Activated naive CD4-positive, alpha-beta T cell treated with anti-CD3 and anti-CD28 coated beads for 36 hours (primary cell): ENCODE measurements at places on chromosomes 2 and 18. TPM values are rescaled to one million over a fixed set of nuclear protein-coding genes. Genes with fewer than 3 reads are reported as not detected.

Gene EPHA4
- total RNA-seq: 3.0 TPM

Gene LDLRAD4
- total RNA-seq: 21.3 TPM

Gene CPLX4
- not detected for total RNA-seq

GRCh38 chr2:144469798-144470197 lies 50.1 kb downstream of the ZEB2 start:
- no peak for DNase-seq

GRCh38 chr2:32129086-32129485 lies 36.6 kb upstream of the SLC30A6 start:
- no peak for DNase-seq

DNA sequence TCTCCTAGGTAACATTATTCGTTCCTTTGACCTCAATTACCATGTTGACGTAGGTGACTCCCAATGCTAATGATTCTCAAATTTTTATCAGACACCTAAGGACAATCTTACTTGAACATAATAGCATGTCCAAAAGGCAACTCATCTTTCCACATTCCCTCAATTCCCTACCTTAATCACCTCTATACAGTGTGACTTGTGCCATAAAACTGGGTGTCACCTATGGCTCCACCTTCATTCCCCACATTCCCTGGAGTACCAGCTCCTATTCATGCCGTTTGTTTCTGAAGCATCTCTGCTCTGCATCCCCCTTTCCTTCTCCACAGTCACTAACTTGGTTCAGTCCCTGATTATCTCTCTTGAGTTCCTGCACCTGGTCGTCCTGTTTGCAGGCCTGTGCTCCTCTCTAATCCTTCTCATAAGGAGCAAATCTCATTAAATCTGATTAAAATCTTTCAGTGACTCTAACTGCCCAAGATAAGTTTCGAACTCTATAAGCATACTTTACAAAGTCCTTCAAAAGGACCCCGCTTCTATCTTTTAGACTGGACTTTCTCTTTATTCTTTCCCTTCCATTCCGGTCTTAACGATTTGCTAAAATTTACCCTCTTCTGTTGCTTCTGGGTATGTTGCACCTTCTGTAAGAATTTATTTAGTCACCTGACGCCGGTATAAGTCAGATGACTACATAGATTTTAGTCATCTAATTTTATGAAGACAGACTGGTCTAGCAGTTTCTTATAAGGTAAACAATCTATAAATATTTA lies 128.7 kb downstream of the OSBPL1A start:
- no peak for DNase-seq

Gene FBXO15
- total RNA-seq: 1.3 TPM

DNA sequence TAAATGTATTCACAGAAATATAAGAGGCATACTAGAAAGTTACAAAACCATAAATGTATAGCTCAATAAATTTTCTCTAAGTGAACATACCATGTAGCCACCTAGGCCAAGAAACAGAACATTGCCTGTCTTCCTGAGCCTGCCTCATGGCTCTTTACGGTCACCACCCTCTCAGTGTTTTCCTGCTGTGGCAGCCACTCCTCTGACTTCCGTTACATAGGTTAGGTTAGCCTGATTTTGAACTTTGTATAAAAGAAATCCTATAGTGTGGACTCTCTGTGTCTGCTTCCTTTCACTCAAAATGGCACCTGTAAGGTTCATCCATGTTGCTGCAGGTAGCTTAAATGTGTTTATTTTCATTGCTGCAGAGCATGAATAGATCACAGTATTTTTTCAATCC lies 11.6 kb upstream of the ST3GAL5 start:
- DNase-seq: no peak

Gene WDR33
- 61.1 TPM for total RNA-seq

Gene TTR
- not detected for total RNA-seq

Gene SLC4A5
- total RNA-seq: 1.1 TPM

Gene ABI2
- total RNA-seq: 40.9 TPM

DNA sequence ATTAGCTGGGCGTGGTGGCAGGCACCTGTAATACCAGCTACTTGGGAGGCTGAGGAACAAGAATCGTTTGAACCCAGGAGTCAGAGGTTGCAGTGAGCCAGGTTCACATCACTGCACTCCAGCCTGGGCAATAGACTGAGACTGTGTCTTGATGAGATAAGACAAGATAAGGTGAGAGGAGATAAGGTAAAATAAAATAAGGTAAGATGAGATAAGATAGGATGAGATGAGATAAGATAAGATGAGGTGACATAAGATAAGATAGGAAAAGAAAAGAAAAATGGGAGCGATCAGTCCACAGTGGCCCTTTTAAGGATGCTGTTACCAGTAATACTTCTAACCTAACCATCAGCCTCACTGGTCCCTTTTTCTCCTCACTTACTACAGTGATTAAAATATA lies 134.3 kb upstream of the UNC80 start:
- DNase-seq: no peak

DNA sequence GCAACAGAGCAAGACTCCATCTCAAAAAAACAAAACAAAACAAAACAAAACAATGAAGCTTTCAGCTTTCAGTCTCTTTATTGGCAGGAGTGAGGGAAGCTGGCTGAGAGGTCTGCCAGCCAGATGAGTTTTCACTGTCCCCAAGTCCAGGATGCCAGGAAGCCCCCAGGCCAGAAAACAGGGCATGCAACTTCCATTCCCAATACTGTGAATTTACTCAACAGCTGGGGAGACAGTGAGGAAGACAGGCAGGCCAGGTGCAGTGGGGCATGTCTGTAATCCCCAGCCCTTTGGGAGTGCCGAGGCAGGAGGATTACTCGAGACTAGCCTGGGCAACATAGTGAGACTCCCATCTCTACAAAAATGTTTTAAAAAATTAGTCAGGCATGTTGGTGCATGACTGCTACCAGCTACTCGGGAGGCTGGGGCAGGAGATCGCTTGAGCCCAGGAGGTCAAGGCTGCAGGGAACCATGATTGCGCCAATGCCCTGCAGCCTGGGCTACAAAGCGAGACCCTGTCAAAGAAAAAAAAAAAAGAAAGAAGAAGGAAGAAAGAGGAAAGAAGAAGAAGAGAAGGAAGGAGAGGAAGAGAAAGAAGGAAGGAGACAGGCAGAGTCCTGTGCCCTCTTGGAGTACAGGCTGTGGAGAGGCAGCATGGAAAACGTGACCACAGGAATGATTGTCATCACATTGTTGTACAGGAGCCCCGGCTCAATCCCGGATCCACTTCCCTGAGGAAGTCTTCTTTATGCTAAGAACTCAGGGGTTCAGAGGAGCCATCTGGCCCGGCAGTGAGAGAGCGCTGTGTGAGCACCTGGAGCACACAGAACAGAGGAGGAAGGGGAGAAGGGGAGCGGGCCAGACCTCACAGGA lies 29.2 kb upstream of the POMC start:
- DNase-seq: no peak

GRCh38 chr18:59062643-59063006 lies 77.1 kb upstream of the SEC11C start:
- no peak for DNase-seq

GRCh38 chr2:127422559-127423477 lies 4.6 kb downstream of the PROC start:
- no peak for DNase-seq

Gene COL4A3
- not detected for total RNA-seq

DNA sequence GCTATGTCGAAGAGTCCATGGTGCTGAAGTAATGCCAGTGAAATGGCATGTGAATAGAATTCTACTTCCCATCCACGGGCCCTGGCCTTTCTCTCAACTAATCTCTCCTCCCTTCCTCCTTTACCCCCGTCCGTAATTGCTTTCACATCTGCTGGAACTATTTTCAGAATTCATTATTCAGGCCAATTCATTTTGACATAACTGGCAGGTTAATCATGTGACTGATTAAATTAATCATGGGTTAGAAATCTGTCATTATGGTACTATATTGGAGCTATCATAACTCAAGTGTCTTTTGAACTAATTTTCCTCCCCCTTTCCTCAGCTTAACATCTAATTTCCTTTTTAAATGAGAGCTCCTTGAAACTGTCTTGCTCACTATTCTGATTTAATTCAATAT lies 66.9 kb downstream of the ZDBF2 start:
- no peak for DNase-seq

DNA sequence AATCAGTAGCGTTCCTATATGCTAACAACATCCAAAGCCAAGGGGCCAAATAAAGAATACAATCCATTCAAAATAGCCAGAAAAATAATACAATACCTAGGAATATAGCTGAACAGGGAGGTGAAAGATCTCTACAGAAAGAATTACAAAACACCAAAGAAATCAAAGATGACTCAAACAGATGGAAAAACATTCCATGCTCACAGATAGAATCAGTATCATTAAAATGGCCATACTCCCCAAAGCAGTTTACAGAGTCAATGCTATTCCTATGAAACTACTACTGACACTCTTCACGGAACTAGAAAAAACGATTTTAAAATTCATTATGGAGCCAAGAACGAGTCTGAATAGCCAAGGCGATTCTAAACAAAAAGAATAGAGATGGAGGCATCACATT lies 57.4 kb downstream of the CCBE1 start:
- no peak for DNase-seq

- no peak for DNase-seq
Observed at GRCh38 chr18:23182606-23183005, 47.3 kb downstream of the CABLES1 start.

DNA sequence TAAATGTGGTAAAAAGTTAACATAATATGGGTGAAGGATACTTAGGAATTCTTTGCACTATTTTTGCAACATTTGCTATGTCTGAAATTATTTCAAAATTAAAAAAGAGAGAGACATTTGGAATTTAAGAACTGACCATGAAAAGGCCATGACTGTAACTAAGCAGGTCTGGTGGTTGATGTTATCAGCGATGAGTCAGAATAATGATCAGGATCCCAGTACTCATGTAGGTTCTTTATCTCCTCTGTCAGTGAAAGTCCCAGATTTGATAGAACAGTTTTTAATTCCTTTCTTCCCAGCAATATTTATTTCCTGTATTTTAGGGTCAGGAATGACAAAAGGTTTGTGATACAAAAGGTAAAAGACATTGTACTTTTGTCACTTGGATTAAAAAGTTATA lies 242.4 kb upstream of the ZNF521 start:
- no peak for DNase-seq

- DNase-seq: no peak
Observed at GRCh38 chr2:4895371-4895770, 796.8 kb upstream of the SOX11 start.

Gene CCL20
- 13.1 TPM for total RNA-seq

DNA sequence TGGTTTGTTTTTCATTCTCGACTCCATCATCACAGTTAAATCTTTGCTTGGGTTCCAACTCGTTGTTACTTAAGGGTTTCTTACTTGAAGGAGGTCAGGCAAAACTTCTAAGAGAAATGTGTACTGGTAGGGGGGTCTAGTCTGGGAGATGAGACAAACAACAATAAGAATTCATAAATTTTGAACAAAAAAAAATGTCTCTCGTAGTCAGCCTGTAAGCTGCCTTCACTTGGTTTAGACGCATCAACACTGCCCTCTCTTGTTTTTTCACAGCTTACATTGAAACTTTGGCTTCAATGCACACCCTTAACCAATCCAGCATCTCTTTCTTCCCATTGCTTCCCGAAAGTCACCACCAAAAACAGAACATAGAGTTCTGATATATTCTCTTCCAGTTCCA lies 576.4 kb upstream of the PIK3C3 start:
- DNase-seq: no peak

GRCh38 chr2:39492716-39493115 lies 55.6 kb upstream of the MAP4K3 start:
- DNase-seq: no peak

- DNase-seq: no peak
Observed at GRCh38 chr2:54995553-54995952, 54.7 kb downstream of the RTN4 start.

GRCh38 chr2:207768168-207768865 lies 1.4 kb downstream of the FZD5 start:
- DNase-seq: peak; percentile 39

Gene GKN1
- total RNA-seq: not detected

GRCh38 chr18:79465392-79465991 lies 69.8 kb downstream of the NFATC1 start:
- no peak for DNase-seq

Gene ALPI
- not detected for total RNA-seq

- DNase-seq: no peak
Observed at GRCh38 chr2:112880696-112881095, 30.3 kb upstream of the IL37 start.

Gene VAMP5
- 18.4 TPM for total RNA-seq

DNA sequence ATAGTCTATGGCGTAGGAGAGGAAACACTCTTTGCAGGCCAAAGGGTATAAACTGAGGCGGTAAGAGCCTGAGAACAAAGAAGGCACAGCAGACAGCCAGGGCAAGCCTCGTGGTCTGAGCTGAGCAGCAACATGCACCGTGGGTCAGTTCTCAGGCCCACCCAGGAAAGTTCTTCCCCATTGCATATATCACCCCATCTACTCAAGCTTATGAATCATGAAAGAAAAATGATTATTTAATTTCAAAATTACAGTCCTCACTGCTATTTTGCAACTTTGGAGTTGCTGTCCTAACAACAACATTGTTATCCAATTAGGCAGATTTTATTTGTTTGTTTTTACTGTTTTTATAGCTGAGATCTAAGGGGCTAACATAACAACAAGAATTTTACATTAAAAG lies 54.7 kb upstream of the RIOK3 start:
- no peak for DNase-seq

- DNase-seq: peak; percentile 15
Observed at GRCh38 chr18:71398531-71398930, 1109.7 kb downstream of the SOCS6 start.

GRCh38 chr18:35467624-35468016 lies 30.1 kb downstream of the INO80C start:
- no peak for DNase-seq

Gene SLC9A2
- 0.07 TPM for total RNA-seq

DNA sequence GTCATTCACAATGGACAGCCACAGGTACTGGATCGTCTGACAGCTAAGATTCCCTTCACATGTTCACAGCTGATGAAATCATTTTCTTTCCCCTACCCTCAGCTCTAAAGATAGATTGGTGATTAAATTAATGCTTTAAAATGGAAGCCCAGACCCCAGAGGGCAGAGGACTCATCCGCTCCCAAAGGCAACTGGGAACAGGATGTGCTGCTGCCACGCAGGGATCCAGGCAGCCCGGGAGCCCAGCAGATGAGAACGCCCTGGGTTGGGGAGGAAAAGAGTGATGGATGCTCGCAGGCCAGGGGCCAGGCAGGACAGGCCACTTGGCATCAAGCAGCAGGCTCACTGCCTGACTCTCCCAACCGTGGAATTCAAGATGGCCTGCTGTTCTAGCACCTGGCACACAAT lies 41.3 kb downstream of the HDHD2 start:
- no peak for DNase-seq

Gene GPR45
- not detected for total RNA-seq
